ENCODE measurements at places on chromosomes 1 and 21. TPM values are rescaled to one million over a fixed set of nuclear protein-coding genes. Genes with fewer than 3 reads are reported as not detected.

- H3K27ac ChIP-seq: no peak overlapping the region
- H3K27me3 ChIP-seq: no peaks in the 10 kb centered on the region
- peak; percentile 48 for DNase-seq
- H3K4me1 ChIP-seq: no peaks in the 10 kb centered on the region
- H3K36me3 ChIP-seq: no peaks in the 10 kb centered on the region
- no peak overlapping the region for H3K4me3 ChIP-seq
Measured at GRCh38 chr1:74368335-74368734, 133.1 kb downstream of the TNNI3K start.

DNA sequence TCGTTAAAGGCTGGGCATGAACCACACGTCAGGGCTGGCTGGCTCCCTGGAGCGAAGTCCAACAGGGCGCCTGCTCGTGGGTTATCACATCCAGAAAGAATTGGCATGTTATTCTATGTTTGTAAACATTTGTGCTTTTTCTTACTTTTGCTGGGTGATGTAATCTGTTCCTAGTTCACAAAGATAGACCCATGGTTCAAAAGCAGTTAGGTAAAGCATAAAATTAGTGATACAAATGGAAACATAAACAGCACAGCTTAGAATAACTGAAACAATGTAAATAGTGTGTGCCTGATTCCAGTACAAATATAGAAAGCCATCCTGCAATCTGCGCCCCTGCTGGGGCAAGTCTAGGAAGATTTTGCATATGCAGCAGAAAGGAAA lies 184.0 kb upstream of the C1orf174 start:
- no peaks in the 10 kb centered on the region for H3K36me3 ChIP-seq
- no peak overlapping the region for H3K4me3 ChIP-seq
- no peak for DNase-seq
- no peaks in the 10 kb centered on the region for H3K4me1 ChIP-seq
- H3K27ac ChIP-seq: no peak overlapping the region

- no peaks in the 10 kb centered on the region for H3K4me1 ChIP-seq
- no peak overlapping the region for H3K4me3 ChIP-seq
- no peaks in the 10 kb centered on the region for H3K27me3 ChIP-seq
- H3K36me3 ChIP-seq: no peaks in the 10 kb centered on the region
- H3K27ac ChIP-seq: no peak overlapping the region
- DNase-seq: no peak
Measured at GRCh38 chr1:2429780-2430591, 17.6 kb upstream of the PEX10 start.

- DNase-seq: no peak
- H3K36me3 ChIP-seq: no peaks in the 10 kb centered on the region
- H3K27ac ChIP-seq: no peak overlapping the region
- no peaks in the 10 kb centered on the region for H3K4me1 ChIP-seq
- peaks cover 48% of the 10 kb centered on the region for H3K27me3 ChIP-seq
- no peak overlapping the region for H3K4me3 ChIP-seq
Measured at GRCh38 chr1:75129660-75129982, 4.6 kb upstream of the LHX8 start.

- H3K27me3 ChIP-seq: no peaks in the 10 kb centered on the region
- H3K4me1 ChIP-seq: no peaks in the 10 kb centered on the region
- H3K27ac ChIP-seq: no peak overlapping the region
- no peaks in the 10 kb centered on the region for H3K36me3 ChIP-seq
Measured at GRCh38 chr1:230334447-230334837, 91.7 kb downstream of the PGBD5 start.

DNA sequence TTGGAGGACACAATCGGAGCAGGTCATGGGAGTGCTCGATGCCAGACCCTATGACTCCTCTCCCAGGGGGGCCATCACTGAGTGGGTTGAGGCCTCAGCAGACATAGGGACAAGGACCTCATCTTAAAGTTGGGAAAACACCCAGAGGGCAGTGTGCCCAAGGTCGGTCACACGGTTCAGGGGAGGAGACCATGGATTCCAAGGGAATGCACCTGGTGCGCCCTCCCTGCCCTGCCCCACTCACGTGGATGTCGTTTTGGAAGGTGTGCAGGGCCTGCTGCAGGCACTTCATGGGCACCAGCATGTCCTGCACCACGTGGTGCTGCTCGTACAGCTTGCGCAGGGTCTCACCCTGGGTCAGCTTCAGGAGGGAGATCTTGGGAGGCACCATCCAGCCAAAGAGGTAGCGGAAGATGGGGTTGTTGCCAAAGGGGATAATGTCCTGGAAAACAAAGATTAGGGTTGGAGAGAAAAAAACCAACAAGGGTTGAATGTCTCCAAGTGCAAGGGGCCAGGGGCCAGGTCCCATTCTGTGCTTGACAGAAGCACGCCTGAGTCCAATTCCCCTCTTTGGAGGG lies 33.1 kb downstream of the DHCR24 start:
- peaks cover 27% of the 10 kb centered on the region for H3K36me3 ChIP-seq
- H3K4me3 ChIP-seq: no peak overlapping the region
- no peak for DNase-seq
- no peak overlapping the region for H3K27ac ChIP-seq

GRCh38 chr1:43822040-43822690 lies 111.4 kb upstream of the ARTN start:
- no peaks in the 10 kb centered on the region for H3K27me3 ChIP-seq
- no peaks in the 10 kb centered on the region for H3K36me3 ChIP-seq
- DNase-seq: peak; percentile 87

- no peak for DNase-seq
- H3K36me3 ChIP-seq: no peaks in the 10 kb centered on the region
- no peaks in the 10 kb centered on the region for H3K4me1 ChIP-seq
- peaks cover 4% of the 10 kb centered on the region for H3K27me3 ChIP-seq
Measured at GRCh38 chr1:64453688-64454087, 16.2 kb upstream of the CACHD1 start.

- no peaks in the 10 kb centered on the region for H3K4me1 ChIP-seq
- DNase-seq: peak; percentile 30
- no peak overlapping the region for H3K4me3 ChIP-seq
- H3K36me3 ChIP-seq: no peaks in the 10 kb centered on the region
- H3K27ac ChIP-seq: no peak overlapping the region
Measured at GRCh38 chr1:170823120-170823519, 112.2 kb upstream of the MROH9 start.

DNA sequence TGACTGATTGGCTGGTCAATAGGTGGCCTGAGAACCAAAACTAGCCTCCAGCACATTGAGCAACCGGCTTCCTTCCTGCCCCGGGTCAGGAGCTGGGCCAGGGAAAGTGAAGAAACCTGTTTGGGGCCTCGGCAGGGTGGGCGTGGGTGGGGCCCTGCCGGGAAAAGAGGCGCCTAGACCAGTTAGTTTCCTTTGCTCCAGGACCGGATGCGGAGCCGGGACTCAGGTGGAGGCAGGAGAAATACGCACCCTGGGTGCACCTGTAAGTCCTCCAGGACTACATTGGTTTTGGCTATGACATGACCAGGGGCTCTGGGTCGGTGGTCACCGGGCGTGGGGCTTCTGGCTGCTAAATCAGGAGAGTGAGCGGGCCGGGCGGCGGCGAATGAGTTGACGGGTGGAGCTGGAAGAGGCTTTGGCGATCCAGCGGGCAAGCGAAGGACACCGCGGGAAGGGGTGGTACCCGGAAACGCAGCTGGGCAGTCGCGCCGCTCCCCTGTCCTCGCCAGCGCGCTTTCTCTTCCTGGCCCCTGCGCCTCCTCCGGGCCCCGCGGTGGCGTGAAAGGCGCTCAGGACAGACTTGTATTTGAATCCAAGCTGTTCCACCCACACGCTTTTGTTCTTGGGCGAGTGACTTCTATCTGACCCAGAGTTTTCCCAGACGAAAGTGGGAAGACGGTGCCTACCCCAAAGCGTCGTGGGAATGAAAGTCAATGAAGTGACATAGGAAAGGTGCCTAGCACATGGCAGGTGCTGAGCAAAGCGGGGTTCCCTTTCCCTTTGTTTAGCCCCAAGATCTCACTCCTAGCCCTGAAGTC lies 30.6 kb upstream of the JUN start:
- H3K27ac ChIP-seq: peak overlapping the region; percentile 97
- H3K27me3 ChIP-seq: no peaks in the 10 kb centered on the region
- peaks cover 23% of the 10 kb centered on the region for H3K4me1 ChIP-seq
- H3K4me3 ChIP-seq: no peak overlapping the region

DNA sequence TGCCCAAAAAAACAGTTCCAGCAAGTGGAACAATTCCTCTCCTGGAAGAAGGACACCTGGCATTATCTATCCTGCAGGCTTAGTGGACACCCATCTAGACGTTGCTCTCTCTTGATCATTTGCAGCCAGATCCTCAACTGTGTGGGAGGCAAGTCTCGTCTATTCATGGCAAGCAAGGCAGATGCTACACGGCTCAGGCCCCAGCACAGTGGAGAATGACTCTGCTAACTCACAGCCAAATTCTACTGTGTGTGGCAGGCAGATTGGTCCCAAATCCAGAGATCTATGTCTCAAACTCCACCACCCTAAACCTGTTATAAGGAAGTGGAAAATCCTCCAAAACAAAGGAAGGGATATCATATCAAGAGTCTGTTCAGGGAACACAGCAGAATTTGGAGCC lies 7.0 kb downstream of the TNNT2 start:
- no peak overlapping the region for H3K27ac ChIP-seq
- H3K36me3 ChIP-seq: no peaks in the 10 kb centered on the region
- H3K4me3 ChIP-seq: no peak overlapping the region
- peaks cover 33% of the 10 kb centered on the region for H3K27me3 ChIP-seq

- H3K27ac ChIP-seq: no peak overlapping the region
- no peaks in the 10 kb centered on the region for H3K36me3 ChIP-seq
- H3K4me1 ChIP-seq: no peaks in the 10 kb centered on the region
- no peaks in the 10 kb centered on the region for H3K27me3 ChIP-seq
- no peak for DNase-seq
Measured at GRCh38 chr1:192227330-192227729, 69.1 kb downstream of the RGS18 start.

DNA sequence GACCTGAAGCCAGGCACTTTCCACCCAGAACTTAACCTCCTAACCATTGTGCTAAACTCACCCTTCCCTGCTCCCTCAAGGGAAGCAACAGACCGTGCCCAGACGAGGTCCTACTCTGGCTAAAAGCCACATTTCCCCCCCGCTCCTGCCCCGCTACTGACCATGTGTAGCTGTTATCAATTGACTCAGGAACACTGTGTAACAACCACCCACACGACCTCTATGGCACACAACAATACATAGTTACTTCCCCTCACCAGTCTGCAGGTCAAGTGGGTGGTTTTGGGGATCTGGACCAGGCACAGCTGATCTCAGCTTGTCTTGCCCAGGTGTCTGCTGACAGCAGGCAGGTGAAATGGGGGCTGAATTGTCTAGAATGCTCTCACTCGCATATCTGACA lies 40.1 kb downstream of the CAMK2N1 start:
- H3K27me3 ChIP-seq: no peaks in the 10 kb centered on the region
- no peak for DNase-seq
- H3K27ac ChIP-seq: no peak overlapping the region
- H3K4me3 ChIP-seq: no peak overlapping the region
- no peaks in the 10 kb centered on the region for H3K36me3 ChIP-seq

DNA sequence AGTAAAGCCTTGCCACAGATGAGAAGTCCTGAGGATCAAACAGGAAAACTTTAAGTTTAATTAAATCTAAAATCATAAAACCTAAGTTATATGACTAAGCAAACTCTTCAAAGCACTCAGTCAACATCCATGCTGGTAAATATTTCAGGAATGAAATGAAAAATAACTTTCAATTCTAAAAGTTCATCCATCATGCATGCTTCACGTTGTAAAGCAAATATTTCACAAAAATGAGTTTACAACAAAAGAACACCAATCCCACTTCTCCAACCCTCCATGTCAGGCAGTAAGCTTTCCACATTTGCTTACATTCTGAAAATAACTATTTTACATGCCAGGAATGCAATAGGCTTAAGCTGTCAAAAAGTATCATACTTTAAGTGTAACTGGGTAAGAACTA lies 16.8 kb downstream of the APP start:
- H3K27ac ChIP-seq: no peak overlapping the region
- no peak overlapping the region for H3K4me3 ChIP-seq
- peak; percentile 58 for DNase-seq
- H3K4me1 ChIP-seq: peaks cover 12% of the 10 kb centered on the region
- H3K27me3 ChIP-seq: no peaks in the 10 kb centered on the region

DNA sequence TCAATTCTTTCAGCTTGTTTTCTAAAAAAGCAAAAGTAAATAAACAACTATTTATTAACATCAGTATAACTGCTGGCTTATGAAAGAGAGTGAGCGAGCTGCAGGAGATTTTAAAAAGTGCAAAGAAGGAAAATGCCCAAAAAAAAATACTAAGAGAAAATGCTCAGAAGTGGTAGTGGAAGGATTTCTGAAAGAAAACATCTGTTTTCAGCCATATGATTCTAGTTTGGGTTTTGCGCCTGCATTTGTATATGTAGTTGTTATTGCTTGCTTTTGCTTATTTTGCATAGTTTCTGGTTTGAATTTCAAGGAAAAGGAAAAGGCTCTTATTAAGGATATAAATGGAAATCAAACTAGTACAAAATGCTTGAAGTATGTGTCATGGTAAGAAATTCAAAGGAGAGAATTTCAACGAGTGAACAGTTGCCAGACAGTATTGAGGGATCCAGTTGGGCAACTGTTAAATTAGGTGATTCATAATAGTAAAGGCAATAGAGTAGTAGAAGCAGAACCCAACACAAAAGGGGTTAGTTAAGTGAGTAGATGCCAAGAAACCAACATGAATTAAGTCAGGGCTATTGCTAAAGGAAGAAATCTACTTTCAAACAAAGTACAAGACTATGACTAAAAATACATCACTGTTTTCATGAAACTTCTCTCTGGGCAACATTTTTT lies 1.2 kb downstream of the GBP5 start:
- no peaks in the 10 kb centered on the region for H3K4me1 ChIP-seq
- H3K27me3 ChIP-seq: no peaks in the 10 kb centered on the region
- DNase-seq: peak; percentile 74
- no peaks in the 10 kb centered on the region for H3K36me3 ChIP-seq

DNA sequence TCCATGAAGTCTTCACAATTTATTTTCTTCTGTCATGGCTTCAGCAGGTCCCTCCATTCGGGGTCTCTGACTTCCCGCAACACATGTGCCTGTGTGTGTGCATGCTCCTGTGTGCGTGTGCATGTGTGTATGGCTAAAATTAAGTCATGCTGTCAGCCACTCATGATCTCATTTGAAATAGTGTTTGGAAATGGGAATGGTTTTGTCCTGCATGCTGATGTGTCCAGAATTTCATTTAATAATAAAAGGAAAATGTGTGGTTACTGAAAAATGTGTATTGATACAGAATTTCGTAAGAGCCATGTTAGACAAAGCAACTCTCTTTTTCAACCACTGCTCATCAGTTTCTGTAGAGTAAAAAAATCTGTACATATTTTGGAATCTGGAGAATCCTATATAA lies 123.8 kb upstream of the PRDX6 start:
- no peaks in the 10 kb centered on the region for H3K27me3 ChIP-seq
- no peaks in the 10 kb centered on the region for H3K36me3 ChIP-seq
- no peak overlapping the region for H3K27ac ChIP-seq
- DNase-seq: no peak

- no peaks in the 10 kb centered on the region for H3K27me3 ChIP-seq
- H3K4me1 ChIP-seq: no peaks in the 10 kb centered on the region
- no peak overlapping the region for H3K4me3 ChIP-seq
- H3K36me3 ChIP-seq: peaks cover 18% of the 10 kb centered on the region
Measured at GRCh38 chr1:64873576-64873975, 92.8 kb downstream of the JAK1 start.

- no peak for DNase-seq
- H3K4me3 ChIP-seq: no peak overlapping the region
- H3K27ac ChIP-seq: no peak overlapping the region
- peaks cover 4% of the 10 kb centered on the region for H3K4me1 ChIP-seq
- no peaks in the 10 kb centered on the region for H3K27me3 ChIP-seq
Measured at GRCh38 chr1:184826001-184826400, 71.3 kb upstream of the EDEM3 start.

C1orf141 gene
- total RNA-seq: not detected

TFF2 gene
- total RNA-seq: not detected

CCDC30 gene
- 1.3 TPM for total RNA-seq

CPTP gene
- total RNA-seq: 9.0 TPM

HRNR gene
- not detected for total RNA-seq

PTPN22 gene
- 0.33 TPM for total RNA-seq

LCE3D gene
- total RNA-seq: not detected

CRNN gene
- not detected for total RNA-seq

ATP1A4 gene
- total RNA-seq: 0.26 TPM

SPATA46 gene
- total RNA-seq: not detected

Data from fibroblast of lung (primary cell).